ENCODE measurements at places on chromosomes 4 and X. TPM values are rescaled to one million over a fixed set of nuclear protein-coding genes. Genes with fewer than 3 reads are reported as not detected.

ARHGAP4 gene
- total RNA-seq = 341 TPM

- H3K4me1 ChIP-seq = no peaks in the 10 kb centered on the region
- H3K27me3 ChIP-seq = no peaks in the 10 kb centered on the region
- H3K27ac ChIP-seq = no peak overlapping the region
- H3K4me3 ChIP-seq = no peak overlapping the region
Observed at GRCh38 chr4:150578745-150579501, 3.0 kb upstream of the MAB21L2 start.

DNA sequence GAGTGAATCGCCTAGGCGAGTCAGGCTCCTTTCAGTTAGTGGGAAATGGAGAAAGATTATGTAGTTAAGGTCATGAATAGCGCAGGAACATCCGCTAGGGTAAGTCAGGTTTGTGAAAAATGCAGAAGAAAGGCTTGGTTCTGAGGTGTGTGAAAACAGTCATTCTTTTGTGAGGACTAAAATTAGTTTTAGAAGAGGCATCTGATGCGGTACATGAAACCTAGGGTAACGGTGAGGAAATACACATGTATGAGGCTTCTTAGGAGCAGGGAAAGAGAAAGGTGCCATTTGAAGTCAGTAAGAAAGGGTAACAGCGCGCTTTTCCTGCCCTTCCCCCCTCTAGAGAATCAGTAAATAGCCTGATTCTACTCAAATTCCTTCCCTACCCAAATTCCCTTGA is 570 bp upstream of the RNF128 start:
- no peaks in the 10 kb centered on the region for H3K27me3 ChIP-seq
- H3K27ac ChIP-seq = no peak overlapping the region
- peak overlapping the region; percentile 20 for H3K4me3 ChIP-seq
- no peaks in the 10 kb centered on the region for H3K4me1 ChIP-seq
- no peaks in the 10 kb centered on the region for H3K36me3 ChIP-seq
- DNase-seq = no peak

DNA sequence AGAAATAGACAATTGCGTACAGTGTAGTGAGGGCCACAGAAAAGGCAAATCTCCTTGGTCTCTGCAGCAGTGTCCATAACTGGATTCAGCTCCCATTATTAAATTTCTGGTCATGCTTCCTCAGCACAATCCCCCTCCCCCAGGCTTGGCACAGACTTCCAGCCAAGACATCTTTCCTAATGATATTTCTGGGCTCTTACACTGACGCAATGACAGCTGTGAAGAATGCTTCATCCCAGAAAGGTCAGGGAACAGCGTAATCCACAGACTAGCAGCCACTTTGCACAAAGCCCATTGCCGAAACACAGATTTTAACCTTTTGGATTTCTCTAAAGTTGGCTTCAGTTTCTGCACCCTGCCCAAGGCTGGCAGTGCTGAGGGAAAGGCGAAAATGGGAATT is 597.6 kb upstream of the CPEB2 start:
- H3K4me1 ChIP-seq = no peaks in the 10 kb centered on the region
- no peak overlapping the region for H3K4me3 ChIP-seq
- DNase-seq = no peak
- no peaks in the 10 kb centered on the region for H3K36me3 ChIP-seq

- H3K27me3 ChIP-seq = no peaks in the 10 kb centered on the region
Observed at GRCh38 chr4:8495803-8496202, 55.2 kb downstream of the TRMT44 start.

- H3K36me3 ChIP-seq = no peaks in the 10 kb centered on the region
- H3K27ac ChIP-seq = no peak overlapping the region
- no peak overlapping the region for H3K4me3 ChIP-seq
Observed at GRCh38 chr4:185566972-185567371, 31.7 kb upstream of the PDLIM3 start.

- no peaks in the 10 kb centered on the region for H3K27me3 ChIP-seq
- no peak for DNase-seq
- H3K27ac ChIP-seq = no peak overlapping the region
- no peaks in the 10 kb centered on the region for H3K36me3 ChIP-seq
- no peaks in the 10 kb centered on the region for H3K4me1 ChIP-seq
Observed at GRCh38 chrX:56788229-56788628, 59.2 kb downstream of the NBDY start.
